Stimulated activated CD8-positive, alpha-beta memory T cell treated with anti-CD3 and anti-CD28 coated beads, Interleukin-4, amount 100 ng/mL, for 1 hour (primary cell): ENCODE measurements at places on chromosomes 11 and 22.

GRCh38 chr11:63940786-63941185 lies 2.0 kb downstream of the NAA40 start:
- no peak for DNase-seq

GRCh38 chr22:19793661-19794310 lies 33.2 kb downstream of the TBX1 start:
- DNase-seq, result no peak

DNA sequence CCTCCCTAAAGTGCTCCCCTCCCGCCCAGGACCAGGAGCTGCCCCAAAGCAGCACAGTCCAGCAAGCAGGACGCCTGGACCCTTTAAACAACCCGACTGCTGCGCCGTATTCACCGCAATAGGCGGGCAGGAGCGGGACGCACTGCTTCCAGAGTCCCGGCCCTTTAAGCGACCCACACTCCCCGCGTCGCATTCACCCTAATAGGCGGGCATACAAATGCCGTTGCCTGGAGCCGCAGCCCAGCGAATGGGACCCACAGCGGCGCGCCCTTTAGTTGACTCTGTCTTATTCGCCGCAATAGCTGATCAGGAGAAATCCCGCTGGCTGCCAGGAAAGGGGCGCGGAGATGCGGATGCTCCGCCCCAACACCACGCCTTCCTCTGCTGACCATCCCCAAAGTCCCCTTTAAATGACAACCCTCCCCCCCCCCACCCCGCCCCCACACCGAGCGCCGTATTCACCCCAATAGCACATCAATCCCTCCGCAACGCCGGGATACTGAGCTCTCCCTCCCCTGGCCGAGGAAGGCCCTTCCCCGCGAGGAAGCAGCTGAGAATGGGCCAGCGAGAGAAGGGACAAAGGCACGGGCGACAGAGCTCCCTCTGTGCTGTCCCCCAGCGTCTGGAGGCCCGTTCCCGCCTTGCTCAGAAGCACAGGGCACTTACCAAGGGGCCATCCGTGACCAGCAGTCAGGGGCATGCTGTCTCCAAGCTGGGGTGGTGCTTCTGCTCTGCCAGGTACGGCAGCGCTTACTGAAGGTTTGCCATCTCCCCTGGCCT lies 4.7 kb downstream of the OSBPL5 start:
- DNase-seq, result no peak

DNA sequence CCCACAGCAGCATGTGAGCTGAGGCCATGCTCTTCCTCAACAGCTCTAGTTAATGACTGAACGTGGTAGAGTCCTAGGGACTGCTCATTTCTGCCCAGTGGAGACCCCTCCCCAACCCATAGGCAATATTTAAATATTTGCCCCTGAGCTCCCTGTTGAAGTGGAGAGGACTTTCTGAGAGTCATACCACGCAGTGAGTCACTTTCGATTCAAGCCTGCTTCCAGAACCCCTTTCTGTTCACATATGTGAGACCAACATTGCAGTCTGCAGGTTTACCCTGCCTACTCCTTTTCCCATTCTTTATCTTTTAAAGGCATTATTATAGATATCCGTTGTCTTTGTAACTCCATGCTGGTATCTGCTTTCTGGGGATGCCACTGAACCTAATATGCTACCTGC lies 946.3 kb downstream of the JRKL start:
- no peak for DNase-seq

- no peak for DNase-seq
These were observed 17.3 kb upstream of the CSTF3 start for GRCh38 chr11:33178443-33179180.
